Activated naive CD8-positive, alpha-beta T cell treated with anti-CD3 and anti-CD28 coated beads, Interleukin-2, amount 10 ng/mL, durations not matched to agents 7 days and 5 days (primary cell): ENCODE measurements at places on chromosomes 2 and 18.

GRCh38 chr18:49563130-49563540 is 1.3 kb downstream of the LIPG start:
- H3K27me3 ChIP-seq, result peaks cover 78% of the 10 kb centered on the region
- H3K36me3 ChIP-seq, result no peaks in the 10 kb centered on the region
- peaks cover 29% of the 10 kb centered on the region for H3K4me1 ChIP-seq
- no peak for DNase-seq

- H3K36me3 ChIP-seq, result no peaks in the 10 kb centered on the region
- DNase-seq, result no peak
- no peak overlapping the region for H3K27ac ChIP-seq
- no peak overlapping the region for H3K4me3 ChIP-seq
- peaks cover 26% of the 10 kb centered on the region for H3K27me3 ChIP-seq
Measured at GRCh38 chr2:203578759-203579643, 43.9 kb upstream of the RAPH1 start.

GRCh38 chr2:231597014-231597611 is 4.4 kb downstream of the TEX44 start:
- peaks cover 3% of the 10 kb centered on the region for H3K4me1 ChIP-seq
- H3K36me3 ChIP-seq, result no peaks in the 10 kb centered on the region
- no peak overlapping the region for H3K4me3 ChIP-seq

DNA sequence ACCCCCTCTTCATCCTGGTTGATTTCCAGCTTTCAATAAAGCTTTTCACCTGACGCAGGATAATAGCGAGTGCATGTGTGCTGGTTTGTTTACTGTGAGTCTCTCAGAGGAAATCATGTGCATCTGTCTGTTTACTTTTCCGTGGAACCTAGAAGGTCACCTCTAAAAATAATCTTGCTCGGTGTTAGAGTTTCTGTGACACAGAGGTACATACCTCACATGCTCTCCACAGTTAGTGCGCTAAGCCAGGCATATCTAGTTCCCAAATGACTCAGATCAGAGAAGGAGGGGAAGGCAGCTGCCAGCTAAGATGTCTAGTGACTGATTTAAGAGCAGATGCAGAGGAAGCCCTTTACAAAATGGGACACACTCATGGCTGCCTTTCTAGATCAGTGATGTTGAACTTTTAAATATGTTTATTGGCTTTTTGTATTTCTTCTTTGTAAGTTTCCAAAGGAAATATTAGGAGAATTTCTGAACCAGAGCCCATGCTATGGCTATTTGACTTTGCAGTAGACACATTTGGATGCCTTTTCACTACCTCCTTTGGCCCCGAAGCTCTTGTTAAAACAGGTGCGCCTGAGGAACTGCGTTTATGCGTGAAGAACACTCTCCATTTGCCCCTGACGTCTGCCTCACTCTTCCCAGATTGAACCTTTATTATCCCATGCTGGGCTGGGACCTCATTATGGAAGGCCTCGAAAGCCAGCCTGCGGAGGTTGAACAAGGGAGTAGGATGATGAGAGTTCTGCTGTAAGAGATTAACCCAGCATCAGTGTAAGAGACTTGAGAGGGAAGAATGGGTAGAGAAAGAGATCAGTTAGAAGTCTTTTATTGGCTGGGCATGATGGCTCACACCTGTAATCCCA is 145.6 kb downstream of the FAM161A start:
- no peak for DNase-seq
- no peak overlapping the region for H3K27ac ChIP-seq
- peaks cover 2% of the 10 kb centered on the region for H3K27me3 ChIP-seq
- H3K4me3 ChIP-seq, result no peak overlapping the region
- no peaks in the 10 kb centered on the region for H3K36me3 ChIP-seq

GRCh38 chr18:7749510-7749981 is 182.4 kb downstream of the PTPRM start:
- no peaks in the 10 kb centered on the region for H3K4me1 ChIP-seq
- no peak overlapping the region for H3K27ac ChIP-seq
- no peaks in the 10 kb centered on the region for H3K27me3 ChIP-seq
- no peak for DNase-seq
- no peak overlapping the region for H3K4me3 ChIP-seq
- no peaks in the 10 kb centered on the region for H3K36me3 ChIP-seq
